NCI-H510A treated with DMSO at 0.1 percent for 48 hours (cell line): ENCODE measurements at places on chromosomes 2 and 18.

- no peak for DNase-seq
Observed at GRCh38 chr2:36374585-36374984, 19.0 kb downstream of the CRIM1 start.

DNA sequence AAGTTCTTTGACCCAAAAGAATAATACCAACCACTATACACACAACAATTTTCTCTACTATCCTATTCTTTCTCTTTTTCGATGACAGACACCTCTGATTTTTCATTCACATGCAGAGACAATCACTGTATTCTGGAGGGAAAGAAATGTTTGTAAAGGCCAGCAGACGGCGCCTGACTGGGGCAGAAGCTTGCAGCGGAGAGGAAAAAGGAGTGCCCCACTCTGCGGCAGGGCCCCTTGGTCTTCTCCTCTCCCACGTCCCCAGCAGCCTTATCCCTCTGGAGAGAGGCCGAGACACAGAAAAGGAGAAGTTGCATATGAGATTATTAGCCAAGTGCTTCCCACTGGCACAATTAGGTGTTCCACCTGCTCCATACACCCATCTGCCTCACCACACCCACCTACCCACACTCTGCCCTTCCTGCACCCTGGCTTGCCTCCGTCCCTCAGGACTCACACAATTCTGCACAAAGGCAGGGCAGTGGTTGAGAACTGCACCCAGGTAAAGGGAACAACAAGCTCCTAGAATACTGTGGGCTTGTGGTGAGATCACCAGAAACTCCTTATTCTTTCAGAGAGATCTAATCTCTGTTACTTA lies 687.3 kb downstream of the NRXN1 start:
- DNase-seq = no peak

- no peak for DNase-seq
Observed at GRCh38 chr2:126658905-126659561, 3.1 kb downstream of the GYPC start.

DNA sequence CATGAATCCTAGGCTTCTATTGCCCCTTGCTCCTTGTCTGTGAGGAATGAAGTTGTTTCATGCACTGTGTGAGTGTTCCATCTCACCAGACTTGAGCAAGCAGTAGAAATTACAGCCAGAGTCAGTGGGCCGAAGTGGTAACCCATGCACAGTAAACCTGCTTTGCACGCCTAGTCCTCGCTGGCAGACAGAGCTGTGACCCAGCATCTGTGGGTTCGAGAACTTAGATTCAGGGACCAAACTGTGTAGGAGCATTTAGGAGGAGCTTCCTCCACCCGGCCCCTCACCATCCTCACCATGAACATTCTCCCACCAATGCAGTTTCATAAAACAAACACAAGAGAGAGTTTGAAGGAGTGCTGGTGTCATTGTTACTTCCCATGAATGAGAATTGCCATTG lies 21.6 kb upstream of the TEX51 start:
- DNase-seq = no peak

DNA sequence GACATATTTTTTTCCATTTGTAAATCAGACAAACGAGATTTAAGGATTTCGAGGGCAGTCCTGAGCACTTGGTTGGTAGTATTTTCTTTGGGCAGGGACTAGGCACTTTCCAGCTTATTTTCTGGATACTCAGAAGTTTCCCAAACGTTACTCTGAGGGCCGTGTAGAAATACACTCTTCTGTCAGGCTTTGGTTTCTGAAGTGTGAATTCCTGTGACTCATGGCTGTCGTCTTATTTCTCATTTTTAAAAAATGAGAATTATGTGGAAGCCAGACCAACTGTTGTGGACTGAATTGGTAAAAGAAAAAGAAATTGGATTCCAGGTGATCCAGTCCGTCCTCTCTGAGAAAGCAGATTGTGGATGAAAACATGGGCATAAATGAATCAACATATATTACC lies 658.6 kb upstream of the FANCL start:
- DNase-seq = no peak

DNA sequence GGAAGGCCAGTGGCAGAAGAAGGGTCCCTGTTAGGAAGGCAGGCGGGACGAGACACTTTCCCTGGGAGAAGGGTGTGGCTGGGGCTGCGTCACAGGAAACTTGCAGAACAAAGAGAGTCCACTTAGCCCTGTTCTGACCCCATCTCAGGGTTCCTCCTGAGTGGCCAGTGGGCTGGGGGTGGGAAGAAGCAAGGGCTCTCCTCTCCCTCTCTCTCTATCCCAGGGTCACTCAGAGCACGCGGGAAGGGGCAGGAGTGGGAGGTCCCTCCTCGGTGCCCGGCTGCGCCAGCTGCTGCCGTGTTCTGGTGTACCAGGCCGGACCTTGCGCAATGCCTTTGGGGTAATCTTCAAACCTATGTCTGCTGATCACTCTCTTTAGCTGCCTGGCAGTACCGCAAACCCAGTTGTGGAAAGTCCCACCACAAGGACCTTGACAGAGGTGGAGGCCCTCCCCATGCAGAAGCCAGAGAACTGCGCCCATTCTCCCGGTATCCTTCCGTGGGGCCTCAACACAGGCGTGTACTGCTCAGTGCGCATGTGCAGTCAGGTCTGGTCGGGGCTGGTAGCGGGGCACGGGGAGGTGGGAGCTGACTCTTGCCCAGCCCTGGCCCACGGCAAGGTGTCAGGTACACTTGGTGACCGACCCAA lies 47.8 kb upstream of the ST3GAL5 start:
- DNase-seq = no peak

GRCh38 chr18:23341383-23341782 lies 111.7 kb upstream of the RIOK3 start:
- DNase-seq = no peak

DNA sequence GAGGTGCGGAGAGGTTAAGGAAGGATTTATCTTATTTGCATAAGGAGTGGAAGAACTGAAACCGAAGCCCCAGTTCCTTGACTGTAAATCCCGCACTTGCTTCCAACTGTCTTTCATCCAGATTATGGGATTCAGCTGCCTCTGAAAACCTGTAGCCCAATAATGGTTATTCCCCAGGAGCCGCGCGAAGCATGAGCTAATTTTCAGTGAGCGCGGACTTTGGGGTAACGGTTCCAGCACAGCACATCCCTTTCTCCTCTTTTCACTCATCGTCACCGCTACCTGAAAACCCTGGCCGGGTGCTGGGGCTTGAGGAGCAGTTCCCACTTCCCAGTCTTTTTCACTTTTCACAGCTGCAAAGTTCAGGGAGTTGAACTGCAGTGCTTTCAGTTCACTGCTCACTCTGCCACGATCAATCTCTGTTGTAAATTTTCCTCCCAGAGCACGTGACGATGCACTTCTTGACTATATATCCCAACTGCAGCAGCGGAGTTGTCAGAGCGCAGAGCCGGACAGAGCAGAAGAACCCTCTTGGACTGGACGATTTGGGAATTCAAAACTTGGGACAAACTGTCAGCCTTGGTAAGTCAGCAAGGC lies at the start of gene KCNE4:
TSS of gene KCNE4 (plus strand) at position 498 of the 597 bp plus-strand sequence. CDS start 641 bp downstream, outside the sequence.
- DNase-seq = no peak

DNA sequence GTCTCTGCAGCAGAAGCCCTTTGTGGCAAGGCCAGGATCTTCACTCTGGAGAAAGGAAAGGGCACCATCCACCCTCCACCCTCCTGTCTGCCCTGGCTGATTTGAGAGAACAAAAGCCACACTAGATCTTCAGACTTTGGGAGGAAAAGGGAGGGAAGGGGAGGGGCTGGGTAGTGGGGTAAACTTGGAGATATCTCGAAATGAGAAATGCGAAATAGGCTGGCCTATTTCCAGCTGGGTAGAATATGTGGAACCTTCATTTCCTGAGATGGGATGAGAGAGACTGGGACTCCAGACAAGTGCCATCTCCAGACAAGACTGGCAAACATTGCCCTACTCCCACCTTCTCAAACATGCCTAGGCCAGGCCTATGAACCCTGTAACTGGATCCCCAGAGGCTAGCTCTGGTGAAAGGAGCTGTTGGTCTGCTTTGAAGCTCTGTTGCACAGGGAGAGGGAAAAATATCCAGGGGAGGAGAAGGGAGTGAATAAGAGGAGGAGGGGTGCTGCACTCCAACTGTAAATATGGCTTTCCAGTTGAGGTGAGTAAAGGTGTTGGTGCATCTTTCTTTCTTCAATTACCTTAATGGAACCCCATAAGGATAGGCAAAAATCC lies 1.7 kb downstream of the HOXD12 start:
- DNase-seq = no peak

DNA sequence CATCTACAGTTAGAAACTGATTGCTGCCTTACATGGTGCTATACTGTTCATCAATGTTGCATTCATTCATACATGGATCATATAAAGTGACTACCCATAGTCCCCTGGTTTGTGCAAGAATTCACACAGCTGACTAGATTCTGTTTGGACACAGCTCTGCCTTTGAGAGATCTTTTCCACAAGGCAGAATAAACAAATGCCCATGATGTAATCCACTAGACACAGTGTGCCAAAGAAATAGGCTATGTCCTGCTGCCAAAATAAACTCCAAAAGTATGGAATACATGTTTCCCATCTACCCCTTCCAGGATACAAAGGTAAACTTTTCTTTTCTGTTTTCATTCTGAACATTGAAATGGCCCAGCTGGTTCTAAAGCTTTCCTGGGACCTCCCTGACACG lies 269.4 kb upstream of the CHAC2 start:
- DNase-seq = no peak
